Hepatocyte (in vitro differentiated cells): ENCODE measurements at places on chromosomes 7 and 10. TPM values are rescaled to one million over a fixed set of nuclear protein-coding genes. Genes with fewer than 3 reads are reported as not detected.

DNA sequence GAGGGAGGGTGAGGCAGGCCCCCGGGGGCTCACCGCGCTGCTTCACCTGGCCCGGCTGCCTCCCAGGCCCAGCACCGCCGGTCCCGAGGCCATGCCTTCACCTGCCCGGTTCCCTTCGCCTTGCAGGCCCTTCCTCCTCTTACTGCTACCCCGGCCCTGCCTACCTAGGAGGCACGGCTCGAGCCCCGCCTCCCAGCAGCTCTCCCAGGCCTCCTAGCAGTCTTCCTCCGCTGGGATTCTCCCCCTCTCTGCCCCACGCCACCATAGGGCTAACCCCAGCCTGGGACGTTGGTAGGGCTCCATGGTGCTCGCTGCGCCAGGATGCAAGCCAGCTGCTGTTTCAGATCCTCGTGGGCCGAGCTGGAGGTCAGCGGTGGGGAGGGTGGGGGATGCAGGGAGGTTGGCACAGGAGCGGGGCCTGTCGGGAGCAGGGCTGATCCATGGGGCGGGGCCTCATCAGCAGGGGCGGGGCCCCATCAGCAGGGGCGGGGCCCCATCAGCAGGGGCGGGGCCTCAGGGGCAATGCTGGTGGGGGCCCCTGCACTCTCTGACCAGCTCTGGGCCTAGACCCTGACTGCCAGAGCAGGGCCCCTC, 63.3 kb downstream of the RASGEF1A start:
- H3K36me3 ChIP-seq, result no peaks in the 10 kb centered on the region
- H3K27me3 ChIP-seq, result no peaks in the 10 kb centered on the region
- no peak overlapping the region for H3K27ac ChIP-seq
- H3K4me3 ChIP-seq, result no peak overlapping the region

The TAS2R3 gene
- 0.87 and 1.3 TPM in 2 replicates for total RNA-seq

DNA sequence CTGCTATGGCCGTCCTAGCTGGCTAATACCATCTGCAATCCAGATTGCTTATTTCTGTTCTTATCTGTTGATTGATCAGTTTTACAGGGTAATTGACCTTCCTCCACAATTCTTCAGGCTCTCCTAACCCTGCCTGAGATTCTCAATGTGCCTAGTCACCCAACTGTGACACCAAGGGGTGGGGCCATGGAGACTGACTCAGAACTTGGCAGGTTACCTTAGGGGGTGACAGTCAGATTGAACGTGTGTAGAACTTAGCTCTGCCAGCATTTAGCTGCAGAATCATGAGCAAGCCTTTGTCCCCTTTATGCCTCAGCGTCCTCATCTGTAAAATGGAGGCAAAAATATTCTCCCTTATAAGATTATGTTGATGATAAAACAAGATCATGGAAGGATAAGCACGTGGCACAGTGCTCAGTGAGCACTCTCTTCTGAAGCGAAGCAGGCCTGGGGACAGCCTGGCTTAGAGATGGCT, 19.1 kb upstream of the LEP start:
- peaks cover 21% of the 10 kb centered on the region for H3K27me3 ChIP-seq
- no peak overlapping the region for H3K27ac ChIP-seq
- H3K4me1 ChIP-seq, result no peaks in the 10 kb centered on the region

The WASHC2A gene
- total RNA-seq, result 31.9 and 36.7 TPM in 2 replicates

DNA sequence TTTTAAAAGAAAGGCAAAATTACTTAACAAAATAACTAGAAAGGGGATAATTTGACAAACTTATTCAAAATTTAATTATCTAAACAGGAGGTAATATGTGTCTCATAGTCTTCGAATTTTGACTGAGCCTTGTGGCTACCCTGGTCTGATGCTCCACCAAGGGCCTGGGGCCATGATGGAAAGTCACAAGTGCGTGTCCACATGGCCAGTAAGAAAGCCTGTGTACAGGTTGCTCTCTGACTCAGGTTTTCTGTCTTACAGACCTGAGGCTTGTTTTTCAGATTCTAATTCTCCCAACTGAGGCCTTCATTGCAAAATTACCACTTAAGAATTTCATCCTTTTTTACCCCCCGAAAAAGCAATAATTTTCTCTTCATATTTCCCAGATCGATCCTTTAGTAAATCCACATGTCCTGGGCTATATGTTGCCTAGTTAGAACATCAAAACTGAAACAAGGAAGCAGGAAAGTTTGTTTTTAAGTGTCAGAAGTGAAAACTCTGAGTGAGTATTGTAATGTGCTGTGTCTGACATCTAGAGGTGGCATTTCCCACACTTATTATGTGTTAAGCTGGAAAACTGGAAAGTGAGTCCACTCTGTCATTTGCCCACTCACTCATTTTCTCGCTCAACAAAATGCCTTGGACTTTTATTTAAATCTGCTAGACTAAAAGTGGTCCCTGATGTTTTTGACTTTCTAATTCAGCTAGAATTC, 10.0 kb downstream of the CYP3A43 start:
- H3K4me3 ChIP-seq, result no peak overlapping the region
- DNase-seq, result peak; percentile 40
- peak overlapping the region; percentile 54 for H3K27ac ChIP-seq
- H3K27me3 ChIP-seq, result no peaks in the 10 kb centered on the region
- H3K4me1 ChIP-seq, result peaks cover 23% of the 10 kb centered on the region
- no peaks in the 10 kb centered on the region for H3K36me3 ChIP-seq

DNA sequence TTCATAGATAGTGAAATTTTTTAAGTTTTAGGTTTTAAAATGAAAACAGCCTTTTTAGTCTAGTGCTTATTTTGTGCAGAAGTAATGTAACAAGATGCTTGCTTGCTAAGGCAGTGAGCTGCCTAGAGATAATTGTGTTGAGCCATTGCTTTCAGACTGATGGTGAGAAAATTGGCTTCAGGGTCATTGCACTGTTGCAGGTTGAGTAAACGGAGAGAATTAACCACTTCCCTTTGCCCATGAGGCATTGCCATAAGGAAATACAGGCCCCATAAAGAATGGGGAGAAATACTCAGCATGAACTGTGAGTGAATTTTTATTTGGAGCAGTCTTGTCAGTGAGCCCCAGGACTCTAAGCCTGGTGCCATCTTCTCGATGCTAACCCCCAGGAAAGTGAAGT, 140.5 kb downstream of the LRRC4 start:
- H3K27ac ChIP-seq, result peak overlapping the region; percentile 66
- no peak overlapping the region for H3K4me3 ChIP-seq
- H3K36me3 ChIP-seq, result no peaks in the 10 kb centered on the region
- no peak for DNase-seq
- peaks cover 29% of the 10 kb centered on the region for H3K4me1 ChIP-seq

GRCh38 chr7:126569402-126569801, 683.3 kb downstream of the GRM8 start:
- no peak overlapping the region for H3K4me3 ChIP-seq
- no peaks in the 10 kb centered on the region for H3K27me3 ChIP-seq
- no peak for DNase-seq
- no peaks in the 10 kb centered on the region for H3K4me1 ChIP-seq

The AGMO gene
- total RNA-seq, result 7.3 and 8.0 TPM in 2 replicates

The DBF4 gene
- 17.8 and 21.1 TPM in 2 replicates for total RNA-seq

DNA sequence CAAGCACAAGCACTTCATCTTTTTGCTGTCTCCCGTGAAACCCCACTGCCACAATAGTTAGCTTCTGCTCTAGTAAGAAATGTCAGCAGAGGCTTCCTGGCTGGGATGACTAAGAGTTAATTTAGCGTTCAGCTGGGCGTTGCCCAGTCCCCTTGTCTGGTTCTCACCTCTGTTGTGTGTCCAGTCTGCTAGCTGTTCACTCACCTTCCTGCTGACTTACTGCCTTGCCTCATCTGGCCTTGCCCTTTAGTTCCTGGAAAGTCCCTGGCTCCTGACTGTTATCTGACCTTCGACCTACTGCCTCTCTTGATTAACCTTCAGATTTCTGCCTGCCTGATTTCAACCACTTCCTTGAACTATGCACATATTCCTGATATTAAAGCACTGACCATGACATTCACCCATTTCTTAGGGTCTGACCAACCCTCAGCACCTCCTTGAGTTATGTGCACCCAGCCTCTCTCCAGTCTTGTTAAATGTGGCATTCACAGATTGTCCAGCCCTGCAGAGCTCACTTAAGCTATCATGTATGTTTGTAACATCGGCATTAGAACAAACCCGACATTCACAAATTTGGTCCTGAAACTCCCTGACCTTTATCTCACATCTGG, 30.3 kb downstream of the C7orf33 start:
- DNase-seq, result peak; percentile 35
- H3K4me3 ChIP-seq, result no peak overlapping the region
- peaks cover 3% of the 10 kb centered on the region for H3K4me1 ChIP-seq
- H3K27me3 ChIP-seq, result no peaks in the 10 kb centered on the region

The ENTPD1 gene
- total RNA-seq, result 6.2 and 8.9 TPM in 2 replicates

DNA sequence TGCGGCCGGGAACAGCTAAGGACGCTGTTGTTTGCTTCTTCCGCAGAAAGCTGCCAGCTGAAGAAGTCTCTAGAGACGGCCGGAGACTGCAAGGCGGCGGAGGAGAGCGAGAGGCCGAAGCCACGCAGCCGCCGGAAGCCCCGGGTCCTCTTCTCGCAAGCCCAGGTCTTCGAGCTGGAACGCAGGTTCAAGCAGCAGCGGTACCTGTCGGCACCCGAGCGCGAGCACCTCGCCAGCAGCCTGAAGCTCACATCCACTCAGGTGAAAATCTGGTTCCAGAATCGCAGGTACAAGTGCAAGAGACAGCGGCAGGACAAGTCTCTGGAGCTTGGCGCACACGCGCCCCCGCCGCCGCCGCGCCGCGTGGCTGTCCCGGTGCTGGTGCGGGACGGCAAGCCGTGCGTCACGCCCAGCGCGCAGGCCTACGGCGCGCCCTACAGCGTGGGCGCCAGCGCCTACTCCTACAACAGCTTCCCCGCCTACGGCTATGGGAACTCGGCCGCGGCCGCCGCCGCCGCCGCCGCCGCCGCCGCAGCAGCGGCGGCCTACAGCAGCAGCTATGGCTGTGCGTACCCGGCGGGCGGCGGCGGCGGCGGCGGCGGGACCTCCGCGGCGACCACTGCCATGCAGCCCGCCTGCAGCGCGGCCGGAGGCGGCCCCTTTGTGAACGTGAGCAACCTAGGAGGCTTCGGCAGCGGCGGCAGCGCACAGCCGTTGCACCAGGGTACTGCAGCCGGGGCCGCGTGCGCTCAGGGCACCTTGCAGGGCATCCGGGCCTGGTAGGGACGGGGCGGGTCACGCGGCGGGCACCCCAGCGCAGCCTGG, 2.4 kb downstream of the NKX2-3 start:
- peaks cover 98% of the 10 kb centered on the region for H3K27me3 ChIP-seq
- no peak overlapping the region for H3K27ac ChIP-seq
- H3K36me3 ChIP-seq, result no peaks in the 10 kb centered on the region

The ANKRD1 gene
- total RNA-seq, result 99.9 and 105 TPM in 2 replicates

GRCh38 chr7:103821092-103821491, 168.4 kb downstream of the RELN start:
- no peaks in the 10 kb centered on the region for H3K4me1 ChIP-seq
- no peak overlapping the region for H3K4me3 ChIP-seq
- H3K27ac ChIP-seq, result no peak overlapping the region
- no peaks in the 10 kb centered on the region for H3K27me3 ChIP-seq
- DNase-seq, result no peak
- no peaks in the 10 kb centered on the region for H3K36me3 ChIP-seq

The TMEM139 gene
- 19.8 and 21.0 TPM in 2 replicates for total RNA-seq
